ENCODE measurements at places on chromosomes 12 and 14.
A peak's percentile ranks its signal among the peaks of the same experiment; 100 is the strongest.

DNA sequence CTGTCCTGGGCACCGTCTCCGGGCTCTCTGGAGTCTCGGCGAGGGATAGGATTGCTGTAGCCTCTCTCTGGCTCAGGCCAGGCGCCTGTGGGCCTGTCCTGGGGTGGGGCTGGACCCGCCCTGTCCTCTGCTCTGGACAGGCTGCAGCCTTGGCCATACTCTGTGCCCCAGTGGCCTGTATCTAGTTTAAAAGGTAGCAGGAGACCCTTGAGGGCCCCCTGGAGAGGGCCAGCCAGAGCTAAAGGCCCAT lies 1.8 kb downstream of the KIF26A start:
- DNase-seq, result no peak

GRCh38 chr12:57087010-57087690 lies 1.8 kb upstream of the NAB2 start:
- DNase-seq, result no peak

GRCh38 chr12:15550793-15551192 lies 228.5 kb downstream of the PTPRO start:
- DNase-seq, result no peak

DNA sequence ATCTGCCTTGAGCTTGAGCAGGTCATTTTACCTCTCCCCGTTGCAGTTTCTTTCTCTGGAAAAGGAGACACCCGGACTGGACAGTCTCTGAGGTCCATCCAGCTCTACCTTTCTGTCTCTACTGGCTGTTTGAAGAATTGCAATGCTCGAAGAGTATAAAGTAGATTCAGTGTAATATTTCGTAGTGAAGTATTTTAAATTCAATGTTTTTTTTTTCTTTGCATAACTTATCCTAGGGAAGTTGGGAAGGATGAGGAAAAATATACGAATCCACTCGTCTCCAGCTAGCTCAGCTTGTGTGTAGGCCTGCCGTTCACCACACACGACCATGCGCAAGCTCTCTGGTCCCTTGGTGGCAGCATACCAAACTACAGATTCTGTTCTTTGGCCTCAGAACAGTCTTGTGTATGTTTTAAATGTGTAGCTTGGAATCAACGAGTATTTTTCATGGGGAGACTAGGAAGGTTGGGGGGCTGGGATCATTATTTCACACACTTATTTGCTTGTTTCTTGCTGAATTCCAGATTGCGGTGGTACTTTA lies 307.9 kb downstream of the CACNA1C start:
- no peak for DNase-seq

DNA sequence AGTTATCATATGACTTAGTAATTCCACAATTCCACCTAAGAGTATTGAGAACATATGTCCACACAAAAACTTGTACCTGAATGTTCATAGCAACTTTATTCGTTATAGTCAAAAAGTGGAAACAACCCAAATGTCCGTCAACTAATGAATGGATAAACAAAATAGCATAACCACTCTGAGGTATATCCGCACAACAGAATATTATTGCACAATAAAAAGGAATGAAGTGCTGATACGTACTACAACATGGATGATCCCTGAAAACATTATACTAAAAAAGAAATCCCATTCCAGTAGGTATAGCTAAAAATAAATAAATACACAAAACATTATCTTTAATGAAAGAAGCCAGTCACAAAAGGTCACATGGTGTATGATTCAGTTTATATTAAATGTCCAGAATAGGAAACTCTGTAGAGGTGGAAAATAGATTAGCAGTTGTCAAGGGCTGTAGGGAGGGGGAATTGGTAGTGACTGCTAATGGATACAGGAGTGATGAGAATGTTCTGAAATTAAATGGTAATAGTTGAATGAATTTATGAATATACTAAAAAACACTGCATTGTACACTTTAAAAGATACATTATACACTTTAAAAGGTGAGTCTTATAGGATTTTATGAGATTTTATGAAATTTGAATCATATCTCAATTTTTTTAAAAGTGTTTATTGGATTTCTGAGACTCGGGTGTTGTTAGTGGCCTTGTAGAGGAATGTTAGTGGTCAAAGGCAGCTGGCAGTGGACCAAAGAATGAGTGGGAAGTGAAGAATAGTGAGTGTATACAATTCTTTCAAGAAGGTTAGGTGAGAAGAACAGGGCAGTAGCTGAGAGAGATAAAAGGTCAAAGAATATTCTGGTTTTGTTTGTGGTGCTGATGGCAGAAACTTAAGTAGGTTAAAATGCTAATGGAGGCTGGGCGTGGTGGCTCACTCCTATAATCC lies 36.3 kb upstream of the BAZ1A start:
- DNase-seq, result no peak

DNA sequence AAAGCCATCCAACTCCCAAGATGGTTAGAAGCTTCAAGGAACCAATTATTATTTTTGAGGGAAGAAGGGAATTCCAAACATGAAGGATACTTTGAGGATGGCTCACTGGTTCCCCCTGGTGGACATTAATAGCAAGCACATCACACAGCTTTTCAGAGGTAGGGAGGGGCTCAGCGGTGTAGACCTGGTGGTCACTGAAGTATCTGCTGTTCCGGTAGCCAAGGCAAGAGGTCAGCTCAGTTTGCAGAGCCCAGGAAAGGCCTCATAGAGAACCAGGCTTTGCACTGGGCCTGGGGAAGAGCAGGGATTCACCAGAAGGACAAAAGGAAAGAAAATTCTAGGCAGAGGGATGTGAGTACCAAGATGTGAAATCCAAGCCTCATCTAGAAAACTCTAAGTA lies 118.7 kb downstream of the KSR2 start:
- peak; percentile 29 for DNase-seq

- DNase-seq, result no peak
Measured at GRCh38 chr14:104770851-104771272, 17.9 kb downstream of the SIVA1 start.

GRCh38 chr14:57979376-57980048 lies 113.6 kb upstream of the SLC35F4 start:
- DNase-seq, result no peak

DNA sequence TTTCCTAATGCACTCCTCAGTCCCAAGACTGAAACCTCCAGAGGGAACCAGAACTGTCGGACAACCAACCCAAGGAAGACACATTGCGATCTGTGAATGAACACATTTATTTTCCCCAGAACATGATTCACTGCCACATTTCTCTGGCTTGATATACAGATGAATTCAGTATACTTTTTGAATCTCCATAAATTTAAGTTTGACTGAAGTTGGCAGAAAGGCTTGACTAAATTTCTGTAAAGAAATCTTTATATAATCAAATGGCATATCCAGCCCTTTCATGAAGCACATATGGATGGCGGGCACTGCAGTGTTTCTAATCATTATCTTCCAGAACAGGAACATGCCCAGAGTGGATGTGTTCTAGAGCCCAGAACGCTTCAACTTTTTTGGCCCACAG lies 56.7 kb downstream of the DCAF5 start:
- no peak for DNase-seq

GRCh38 chr12:94073441-94074051 lies 74.8 kb upstream of the PLXNC1 start:
- no peak for DNase-seq

DNA sequence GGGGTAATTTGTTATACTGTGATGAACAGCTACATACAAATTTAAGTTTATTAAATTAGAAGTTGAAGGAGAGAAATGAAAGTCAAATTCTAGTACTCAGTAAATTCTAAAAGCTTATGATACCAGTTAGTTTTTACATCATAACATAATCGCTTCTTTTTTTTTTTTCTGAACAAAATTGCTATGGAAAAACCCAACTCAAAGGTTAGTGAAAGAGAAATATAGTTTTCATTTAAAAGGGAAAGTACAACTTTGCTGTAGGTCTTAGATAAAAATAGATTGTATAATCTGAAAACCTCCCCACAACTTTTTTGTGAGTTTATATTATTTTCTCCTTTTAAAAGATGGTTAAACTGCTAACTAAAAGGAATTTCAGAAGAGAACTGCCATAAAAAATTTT lies 53.7 kb upstream of the LRRK2 start:
- DNase-seq, result no peak

DNA sequence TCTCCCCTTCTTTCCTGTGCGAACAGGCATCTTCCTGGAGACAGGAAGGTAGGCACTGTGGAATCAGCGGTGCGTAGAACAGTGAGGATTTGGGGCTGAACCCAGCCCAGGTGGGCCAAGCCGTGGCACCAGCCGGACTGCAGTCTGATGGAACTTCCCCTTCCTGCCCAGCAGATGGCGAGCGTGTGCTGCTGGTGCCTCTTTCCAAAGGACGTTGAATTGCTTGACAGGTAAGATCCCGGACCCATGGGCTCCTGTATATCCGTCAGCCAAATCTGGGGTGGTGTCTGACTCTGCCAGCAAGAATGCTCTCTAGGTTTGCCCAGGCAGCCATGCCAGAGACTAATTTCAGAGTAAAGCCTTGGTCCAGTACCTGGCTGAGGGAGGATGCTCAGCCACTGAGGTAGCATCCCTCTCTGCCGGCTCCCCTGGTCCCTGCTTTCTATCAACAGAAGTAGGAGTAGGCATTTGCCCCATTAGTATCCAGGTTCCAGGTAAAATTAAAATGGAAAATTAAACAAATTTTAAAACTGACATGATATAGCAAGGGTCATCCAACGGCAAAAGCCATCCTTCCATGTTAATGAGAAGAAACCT lies 21.1 kb upstream of the KCNA5 start:
- DNase-seq, result peak; percentile 69

DNA sequence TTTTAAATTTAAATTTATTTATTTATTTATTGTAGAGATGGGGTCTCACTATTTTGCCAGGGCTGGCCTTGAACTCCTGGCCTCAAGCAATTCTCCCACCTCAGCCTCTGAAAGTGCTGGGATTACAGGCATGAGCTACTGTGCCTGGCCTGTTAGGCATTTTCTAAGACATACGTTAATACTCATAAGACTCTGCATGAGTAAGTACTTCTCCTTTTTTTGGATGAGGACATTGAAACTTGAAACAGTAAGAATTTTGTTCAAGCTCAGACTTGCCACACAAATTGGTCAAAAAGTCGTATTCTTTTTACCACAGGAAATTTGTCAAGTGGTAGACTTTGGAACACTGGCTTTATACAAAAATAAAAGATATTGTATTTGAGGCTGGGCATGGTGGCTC lies 187.4 kb upstream of the RASSF8 start:
- no peak for DNase-seq

GRCh38 chr12:27333403-27334009 lies 870 bp downstream of the BMAL2 start:
- peak; percentile 67 for DNase-seq

GRCh38 chr12:2779281-2779680 lies 15.5 kb upstream of the FKBP4 start:
- no peak for DNase-seq

DNA sequence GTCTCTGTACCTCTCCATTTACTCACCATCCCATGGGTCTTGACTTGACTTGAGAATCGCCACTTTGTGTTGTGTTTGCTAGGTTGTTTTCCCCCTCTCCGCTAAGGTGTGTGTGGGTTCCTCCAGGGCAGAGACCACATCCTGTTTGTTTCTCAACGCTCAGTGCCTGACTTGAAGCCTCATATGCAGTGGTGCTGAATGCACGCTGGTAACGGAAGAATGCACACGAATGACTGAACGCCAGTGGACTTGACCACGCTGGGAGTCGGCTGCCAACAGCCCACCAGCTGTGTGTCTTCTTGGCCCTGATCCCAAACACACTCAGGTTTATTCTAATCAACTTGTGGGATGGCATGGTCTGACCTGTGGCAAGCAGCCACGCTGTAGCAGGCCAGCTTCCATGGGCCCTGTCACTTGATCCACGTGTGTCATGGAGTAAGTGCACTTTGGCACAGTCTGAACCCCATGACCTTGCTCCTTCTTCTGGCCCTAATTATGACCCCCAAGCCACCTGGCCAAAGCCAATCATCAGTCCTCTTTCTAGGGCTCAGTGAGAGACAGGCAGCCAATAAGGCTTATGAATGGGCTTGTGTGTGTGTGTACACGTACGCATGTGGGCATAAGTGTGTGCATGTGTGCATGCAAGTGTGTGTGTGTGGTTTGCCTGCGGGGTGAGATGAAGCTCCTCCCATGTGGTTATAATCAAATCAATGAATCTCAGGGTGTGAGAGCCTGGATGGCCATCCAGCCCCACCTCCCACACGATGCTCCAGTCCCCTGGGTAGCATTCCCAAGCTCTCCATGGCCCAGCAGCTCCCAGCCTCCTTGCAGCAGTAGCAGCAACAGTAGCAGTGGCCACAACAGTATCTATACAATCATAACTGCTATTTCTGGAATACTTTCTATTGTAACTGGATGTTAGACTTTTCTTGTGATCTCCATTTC lies 6.4 kb upstream of the TC2N start:
- DNase-seq, result no peak
